Subcutaneous adipose tissue (tissue), 4 donors: ENCODE measurements at places on chromosomes 1 and 21. TPM values are rescaled to one million over a fixed set of nuclear protein-coding genes. Genes with fewer than 3 reads are reported as not detected.

Gene GJB4
- total RNA-seq: not detected

Gene TTC39A
- 0.66 TPM for total RNA-seq

Gene UBE4B
- total RNA-seq: 38.2 TPM

Gene OR10Z1
- not detected for total RNA-seq

Gene KCNK1
- total RNA-seq: 0.98 TPM

Gene FTCD
- not detected for total RNA-seq

Gene FAM43B
- total RNA-seq: not detected

Gene PRKCZ
- total RNA-seq: 0.49 TPM

Gene CLCA4
- total RNA-seq: not detected

Gene BTBD19
- total RNA-seq: 3.9 TPM

Gene MFAP2
- total RNA-seq: 28.6 TPM

Gene MIXL1
- total RNA-seq: not detected

Gene S100A2
- total RNA-seq: 1.3 TPM

Gene PSMA5
- 30.6 TPM for total RNA-seq

Gene GPR37L1
- total RNA-seq: not detected

Gene REN
- not detected for total RNA-seq

Gene ASCL5
- not detected for total RNA-seq

Gene LDLRAD1
- not detected for total RNA-seq

Gene HSD3B1
- total RNA-seq: not detected

Gene CCDC30
- total RNA-seq: 1.9 TPM

Gene GSTM5
- total RNA-seq: 2.8 TPM

Gene TNFRSF14
- 34.4 TPM for total RNA-seq

Gene S100A3
- 3.4 TPM for total RNA-seq

Gene CGN
- total RNA-seq: not detected

Gene HRNR
- total RNA-seq: not detected

Gene TSPAN1
- 3.1 TPM for total RNA-seq

Gene PDPN
- total RNA-seq: 12.1 TPM

Gene CD1D
- 11.2 TPM for total RNA-seq

Gene DIRAS3
- 1.1 TPM for total RNA-seq

Gene C4BPA
- not detected for total RNA-seq

Gene RSBN1
- 29.3 TPM for total RNA-seq

Gene RGS5
- total RNA-seq: 81.7 TPM

Gene LPGAT1
- 81.2 TPM for total RNA-seq

Gene VWA5B1
- not detected for total RNA-seq

Gene TMED5
- total RNA-seq: 178 TPM

Gene FAM167B
- 5.5 TPM for total RNA-seq

Gene FCRL1
- total RNA-seq: 1.3 TPM

Gene PWP2
- total RNA-seq: 3.9 TPM

Gene FCGR3A
- total RNA-seq: 155 TPM

Gene GPA33
- not detected for total RNA-seq

Gene S100A7
- not detected for total RNA-seq

Gene SLC1A7
- not detected for total RNA-seq
